BJ (cell line): ENCODE measurements at places on chromosomes 1 and 21.

DNA sequence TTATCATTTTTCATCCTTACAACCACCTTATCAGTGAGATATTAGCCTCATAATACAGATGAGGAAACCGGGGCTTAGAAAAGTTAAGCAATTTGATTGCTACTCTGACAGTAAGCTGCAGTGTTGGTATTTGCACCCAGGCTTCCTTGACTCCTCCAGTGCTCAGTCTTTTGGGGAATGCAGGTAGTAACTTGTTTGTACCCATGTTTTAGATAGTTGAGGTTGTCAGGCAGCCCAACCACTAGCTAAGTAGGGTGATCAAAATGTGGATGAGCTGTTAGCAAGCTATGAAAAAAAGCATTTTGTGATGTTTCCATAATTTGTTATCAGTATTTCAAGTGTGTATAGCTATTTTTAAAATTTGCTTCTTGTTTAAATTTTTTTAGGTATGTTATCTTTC, 80.8 kb downstream of the SASS6 start:
- DNase-seq: no peak

DNA sequence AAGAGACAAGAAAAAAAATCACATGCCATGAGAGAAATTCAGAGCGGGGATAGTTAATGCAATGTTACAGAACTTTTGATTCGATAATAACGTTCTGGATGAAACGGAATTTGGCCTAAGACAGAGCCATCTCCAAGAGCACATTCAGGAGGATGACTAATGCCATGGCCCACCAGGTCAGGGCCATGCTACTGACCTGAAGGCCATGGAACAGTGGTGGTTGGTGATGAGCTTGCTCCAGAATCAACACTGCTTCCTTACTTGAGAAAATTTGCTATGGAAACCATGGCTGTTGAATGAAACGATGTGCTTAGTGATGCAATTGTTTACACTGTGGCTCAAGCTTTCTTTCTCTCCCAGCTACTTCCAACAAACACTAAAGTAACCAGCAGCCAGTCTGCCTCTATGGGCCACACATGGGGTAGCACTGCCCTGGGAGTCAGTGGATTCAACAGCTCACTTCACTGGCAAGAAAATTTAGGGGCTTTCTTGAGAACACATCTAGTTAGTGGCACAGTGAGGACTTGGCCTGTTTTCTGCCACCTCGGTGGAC, 299.1 kb downstream of the PCP4 start:
- no peak for DNase-seq

DNA sequence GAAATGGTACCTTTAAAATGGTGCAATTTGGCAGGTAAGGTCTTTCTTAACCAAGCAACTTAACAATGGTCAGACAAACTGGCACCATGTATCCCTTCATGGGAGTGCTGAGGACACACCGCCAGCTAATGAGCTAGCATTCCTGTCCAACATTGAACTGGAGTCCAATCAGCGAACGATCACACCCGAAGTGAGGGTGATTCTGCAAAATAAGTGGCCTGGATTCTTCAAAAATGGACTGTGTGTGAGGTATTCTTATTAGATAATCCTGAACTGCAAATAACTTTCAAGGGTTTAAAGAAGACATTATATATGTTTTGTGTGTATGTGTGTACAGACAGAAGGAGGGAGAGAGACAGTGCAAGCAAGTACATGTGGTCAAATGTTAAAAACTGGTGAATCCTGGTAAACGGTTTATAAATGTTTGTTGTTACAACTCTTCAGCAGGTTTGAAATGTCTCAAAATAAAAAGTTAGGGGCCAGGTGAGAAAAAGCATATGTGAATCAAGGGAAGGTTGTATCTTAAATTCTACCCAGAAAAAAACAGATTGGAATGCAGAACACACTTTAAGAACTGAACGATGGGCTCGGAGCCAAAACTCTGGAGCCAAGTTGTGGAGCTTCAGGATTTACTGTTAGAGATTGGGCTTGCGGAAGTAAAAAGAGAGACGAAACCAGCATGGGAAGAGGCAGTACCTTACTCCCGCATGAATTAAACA, 20.9 kb downstream of the GADD45A start:
- no peak for DNase-seq

DNA sequence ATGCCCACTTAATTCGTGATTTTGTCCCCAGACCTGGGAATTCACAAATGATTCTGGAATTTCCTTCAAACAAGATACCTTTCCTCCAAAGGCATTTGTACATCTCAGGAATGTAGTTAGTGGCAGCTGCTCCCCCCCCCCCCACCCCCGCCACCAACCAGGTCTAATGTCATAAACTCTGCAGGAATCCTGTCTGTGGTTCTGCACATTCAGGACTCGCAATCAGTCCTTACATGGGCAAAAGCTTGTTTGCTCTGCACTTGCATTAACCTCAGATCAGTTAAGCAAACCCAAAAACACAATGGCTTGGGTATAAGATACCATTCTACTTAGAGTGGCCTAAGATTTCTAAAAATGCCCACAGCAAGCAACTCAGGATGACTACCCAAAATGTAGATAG, 143.8 kb downstream of the TGFB2 start:
- DNase-seq: no peak

GRCh38 chr1:47872886-47873285, 124.3 kb downstream of the TRABD2B start:
- no peak for DNase-seq

DNA sequence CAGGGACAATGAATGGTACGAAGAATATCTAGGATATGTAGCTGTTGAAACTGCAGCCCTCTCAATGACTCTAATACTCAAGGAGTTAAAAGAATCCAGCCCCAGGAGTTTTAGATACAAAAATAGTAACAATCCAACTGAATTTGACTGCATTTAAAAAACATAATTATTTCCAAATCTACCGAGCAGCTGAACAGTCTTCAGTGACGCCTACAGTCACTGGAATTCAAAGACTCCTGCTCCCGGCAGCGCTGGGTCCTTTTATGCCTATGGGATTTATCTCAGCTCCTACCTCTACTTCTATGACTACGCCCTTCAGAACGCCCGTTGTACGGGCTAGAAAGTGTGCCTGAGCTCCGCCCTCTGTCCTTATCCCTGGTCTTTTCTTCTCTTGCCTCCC, 55.7 kb downstream of the WARS2 start:
- no peak for DNase-seq

- DNase-seq: no peak
Measured at GRCh38 chr1:24765308-24765988, 20.2 kb downstream of the CLIC4 start.
